ENCODE measurements at places on chromosomes 12 and 14. TPM values are rescaled to one million over a fixed set of nuclear protein-coding genes. Genes with fewer than 3 reads are reported as not detected.

TNS2 gene
- total RNA-seq = 3.1 TPM

SLC10A1 gene
- total RNA-seq = not detected

DNA sequence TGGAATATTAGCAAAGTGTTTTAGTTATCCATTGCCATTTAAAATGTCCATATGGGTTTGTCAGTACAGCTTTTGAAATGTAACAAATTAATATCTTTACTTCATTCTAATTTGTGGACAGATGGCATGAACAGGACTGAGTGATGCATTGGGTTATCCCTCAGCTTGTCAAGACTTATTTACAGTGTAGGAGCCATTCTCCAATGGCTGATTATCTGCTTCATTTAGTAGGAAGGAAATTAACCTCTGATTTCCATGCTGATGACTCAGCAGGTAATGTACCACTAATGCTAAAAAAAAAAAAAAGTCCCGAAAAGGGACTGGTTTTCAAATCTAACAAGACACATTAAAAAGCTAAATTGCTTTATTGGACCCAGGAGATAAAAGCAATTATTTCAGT is 1149.0 kb upstream of the USP15 start:
- no peak for DNase-seq

DNA sequence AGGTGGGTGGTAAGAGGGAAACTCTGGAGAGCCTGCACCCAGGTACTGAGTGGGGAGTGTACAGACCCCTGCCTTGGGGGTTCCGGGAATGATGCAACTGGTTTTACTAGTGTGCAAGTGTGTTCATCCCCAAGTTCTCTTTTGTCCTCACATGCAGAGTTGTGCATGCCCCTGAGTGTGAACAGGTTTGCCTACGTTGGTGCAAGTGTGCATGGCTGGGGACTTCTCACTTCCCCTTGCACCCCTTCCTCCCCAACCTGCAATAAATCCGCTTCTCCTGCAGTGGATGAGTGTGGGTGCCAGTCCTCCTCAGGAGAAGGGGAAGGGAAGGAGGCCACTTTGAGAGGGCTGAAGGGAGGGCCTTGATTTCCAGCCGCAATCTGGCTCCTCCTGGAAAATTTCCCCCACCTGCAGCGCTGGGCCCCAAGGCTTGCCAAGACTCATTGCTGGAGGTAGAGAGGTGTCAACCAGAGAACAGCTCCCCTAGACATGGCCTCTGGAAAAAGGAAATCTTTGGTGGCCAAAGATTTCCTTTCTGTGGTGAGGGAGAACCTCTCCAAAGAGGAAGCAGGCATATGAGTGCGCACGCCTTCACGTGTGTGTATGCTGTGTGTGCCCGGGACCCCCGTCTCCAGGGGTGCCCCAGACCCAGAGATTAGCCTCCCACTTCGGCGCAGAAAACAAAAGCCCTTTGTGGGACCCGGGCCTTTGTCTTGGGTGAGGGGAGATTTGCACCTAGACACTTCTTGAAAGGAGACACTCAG is 5.5 kb downstream of the AQP2 start:
- DNase-seq = no peak
